ENCODE measurements at places on chromosomes 7 and 10.

DNA sequence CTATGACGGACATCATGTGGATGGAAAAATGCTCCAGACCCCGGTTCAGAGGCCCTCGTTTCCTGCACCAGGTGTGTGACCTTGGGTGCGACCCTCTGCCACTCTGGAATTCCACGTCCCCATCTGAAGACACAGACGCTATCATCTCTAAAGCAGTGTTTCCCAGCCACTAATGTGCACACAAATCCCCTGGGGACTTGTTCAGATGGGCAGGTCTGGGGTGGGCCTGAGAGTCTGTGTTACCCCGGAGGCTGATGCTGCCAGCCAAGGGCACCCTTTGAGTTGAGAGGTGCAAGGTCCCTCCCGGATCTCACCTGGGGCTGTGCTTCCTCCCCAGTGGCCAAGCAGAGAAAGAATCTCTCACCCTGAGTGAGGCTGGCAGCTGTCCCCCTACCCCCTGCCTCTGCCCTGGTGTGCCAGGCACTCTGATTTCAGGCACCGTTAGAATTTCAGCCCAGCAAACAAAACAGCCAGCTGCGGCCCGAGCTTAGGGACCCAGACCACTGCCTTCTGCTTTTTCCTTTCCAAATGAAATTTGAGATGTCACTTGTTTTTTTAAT lies 90.0 kb downstream of the SLIT1 start:
- no peak for DNase-seq

DNA sequence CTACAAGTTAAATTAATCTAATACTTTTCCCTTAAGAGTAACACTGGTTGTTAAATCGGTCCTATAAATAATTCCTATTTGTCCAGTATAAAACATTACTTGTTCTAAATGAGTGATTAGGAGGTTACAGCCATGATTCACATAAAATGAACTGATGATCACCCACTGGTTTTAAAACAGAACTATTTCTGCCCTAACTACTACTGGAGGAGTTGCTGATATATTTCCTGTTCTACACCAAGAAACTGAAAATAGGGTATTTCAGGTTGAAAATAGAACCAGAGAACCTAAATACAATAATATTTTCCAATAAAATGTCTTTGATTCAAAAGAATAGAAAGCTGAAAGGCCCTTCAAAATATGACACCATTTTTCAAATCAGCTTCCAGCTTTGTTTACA lies 30.9 kb downstream of the DNAJC1 start:
- no peak for DNase-seq

DNA sequence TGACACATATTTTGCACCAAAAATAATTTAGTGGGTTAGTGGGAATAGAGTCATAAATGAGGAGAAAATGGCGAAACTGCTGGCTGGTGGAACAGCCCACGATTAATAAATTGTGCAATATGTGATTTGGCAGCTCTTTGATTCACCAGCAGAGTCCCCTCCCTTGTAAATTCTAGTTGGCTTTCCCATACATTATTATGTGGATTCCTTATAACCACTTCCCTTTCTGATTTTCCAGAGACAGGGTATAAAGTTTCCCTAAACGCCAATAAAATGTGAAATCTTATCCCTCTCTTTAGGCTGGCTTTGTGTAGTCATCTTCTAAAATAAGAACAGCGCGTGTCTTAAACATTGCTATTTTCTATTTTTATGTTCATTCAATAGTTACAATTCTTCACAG lies 149.4 kb upstream of the FERD3L start:
- DNase-seq, result peak; percentile 34

- no peak for DNase-seq
Measured at GRCh38 chr7:99003419-99003818, 125.1 kb downstream of the TRRAP start.

DNA sequence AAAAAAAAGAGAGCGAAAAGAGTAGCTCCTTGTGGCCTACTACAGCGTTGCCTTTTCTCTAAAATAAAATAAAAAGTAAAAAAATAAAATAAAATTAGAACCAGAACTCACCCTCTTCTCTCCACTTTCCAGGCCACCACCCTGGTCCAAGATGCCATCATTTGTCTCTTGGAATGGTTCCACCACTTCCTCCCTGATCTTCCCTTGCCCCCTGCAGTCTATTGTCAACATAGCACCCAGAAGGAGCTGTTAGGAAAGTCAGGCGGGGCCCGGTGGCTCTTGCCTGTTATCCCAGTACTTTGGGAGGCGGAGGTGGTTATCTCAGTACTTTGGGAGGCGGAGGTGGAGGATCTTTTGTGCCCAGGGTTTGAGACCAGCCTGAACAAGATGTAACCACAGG lies 7.6 kb upstream of the GRID2IP start:
- DNase-seq, result no peak

GRCh38 chr10:131870411-131870810 lies 30.4 kb upstream of the PPP2R2D start:
- DNase-seq, result no peak
